Activated T-helper 1 cell treated with anti-CD3 and anti-CD28 coated beads, Interleukin-2, amount 50 U/mL, for 16 hours (primary cell): ENCODE measurements at places on chromosomes 1 and 21.

- no peak for DNase-seq
Measured at GRCh38 chr1:43648221-43648847, 1.6 kb upstream of the KDM4A start.

DNA sequence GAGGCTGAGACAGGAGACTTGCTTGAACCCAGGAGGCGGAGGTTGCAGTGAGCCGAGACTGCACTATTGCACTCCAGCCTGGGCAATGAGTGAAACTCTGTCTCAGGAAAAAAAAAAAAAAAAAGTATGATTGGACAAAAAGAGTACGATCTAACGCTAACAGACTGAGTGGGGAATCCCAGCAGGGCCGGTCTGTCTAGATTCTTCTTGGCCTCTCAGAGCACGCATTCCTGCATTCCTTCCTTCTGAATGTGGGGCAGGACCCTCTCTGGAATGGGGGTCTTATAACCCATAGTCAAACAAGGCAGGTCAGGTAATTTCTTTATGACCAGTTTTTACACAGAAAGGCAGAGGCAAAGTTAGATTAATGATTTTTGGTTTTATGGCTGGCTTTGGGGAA, 92.0 kb upstream of the PPM1J start:
- DNase-seq, result no peak

- DNase-seq, result no peak
Measured at GRCh38 chr1:41917835-41918449, 780 bp downstream of the HIVEP3 start.

- DNase-seq, result no peak
Measured at GRCh38 chr1:230498704-230499103, 72.6 kb upstream of the PGBD5 start.

DNA sequence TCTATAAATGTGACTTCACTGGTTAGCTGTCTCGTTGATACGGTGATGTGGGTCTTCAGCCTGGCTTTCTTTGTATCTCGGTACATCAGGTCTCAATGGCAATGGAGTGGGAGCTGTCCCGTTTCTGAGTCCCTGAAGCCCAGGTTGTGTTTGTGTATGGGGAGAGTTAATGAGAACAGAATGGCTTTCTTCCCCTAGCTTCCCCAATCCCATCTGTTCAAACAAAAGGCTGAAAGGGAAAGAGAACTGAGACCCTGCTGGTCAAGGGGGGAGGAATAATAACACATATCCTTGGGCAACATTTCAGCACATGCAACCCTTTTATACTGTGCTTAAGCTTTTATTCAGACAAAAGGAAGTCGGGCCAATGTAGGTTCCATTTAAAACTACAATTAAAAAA, 28.4 kb upstream of the CASQ2 start:
- DNase-seq, result no peak

DNA sequence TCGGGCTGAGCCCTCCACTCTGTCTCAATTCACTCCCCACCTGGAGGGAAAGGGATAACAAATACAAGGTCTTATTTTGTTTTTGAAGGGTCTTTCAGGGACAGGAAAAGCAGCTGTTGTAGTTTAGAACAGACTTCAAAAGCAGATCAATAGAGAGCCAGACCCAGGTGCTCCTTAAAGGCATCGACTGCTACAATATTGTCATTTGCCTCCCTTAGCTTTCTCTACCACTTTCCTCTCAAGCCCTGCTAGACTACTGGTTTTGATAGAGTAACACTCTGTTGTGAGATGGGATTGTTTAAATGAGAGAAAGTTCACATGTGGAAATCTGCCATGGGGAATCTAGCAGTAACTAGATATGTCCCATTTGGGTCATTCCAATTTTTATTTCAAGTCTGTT, 24.0 kb downstream of the RGS7 start:
- DNase-seq, result no peak

- DNase-seq, result no peak
Measured at GRCh38 chr1:204072931-204073836, at the start of gene SOX13. Gene SOX13, plus strand, starts transcription at chr1:204073115. Its CDS starts 39,801 bp downstream, at chr1:204112916.

GRCh38 chr1:183837062-183837461, 32.1 kb downstream of the RGL1 start:
- DNase-seq, result no peak

DNA sequence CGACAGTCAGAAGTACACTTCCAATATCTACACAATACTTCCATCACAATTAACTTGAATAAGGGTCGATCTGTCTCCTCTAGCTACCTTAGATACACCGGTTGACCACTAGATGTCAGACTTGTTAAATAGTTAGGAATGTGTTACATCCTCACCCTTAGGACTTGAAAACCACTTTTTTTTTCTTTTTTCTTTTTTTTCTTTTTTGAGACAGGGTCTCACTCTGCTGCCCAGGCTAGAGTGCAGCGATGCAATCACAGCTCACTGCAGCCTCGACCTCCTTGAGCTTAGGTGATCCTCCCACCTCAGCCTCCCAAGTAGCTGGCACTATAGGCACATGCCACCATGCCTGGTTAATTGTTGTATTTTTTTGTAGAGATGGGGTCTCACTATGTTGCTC, 120.4 kb upstream of the GREM2 start:
- no peak for DNase-seq

- DNase-seq, result no peak
Measured at GRCh38 chr1:113519556-113519955, 129.2 kb downstream of the MAGI3 start.

- no peak for DNase-seq
Measured at GRCh38 chr21:44443291-44443890, 11.9 kb upstream of the LRRC3 start.

DNA sequence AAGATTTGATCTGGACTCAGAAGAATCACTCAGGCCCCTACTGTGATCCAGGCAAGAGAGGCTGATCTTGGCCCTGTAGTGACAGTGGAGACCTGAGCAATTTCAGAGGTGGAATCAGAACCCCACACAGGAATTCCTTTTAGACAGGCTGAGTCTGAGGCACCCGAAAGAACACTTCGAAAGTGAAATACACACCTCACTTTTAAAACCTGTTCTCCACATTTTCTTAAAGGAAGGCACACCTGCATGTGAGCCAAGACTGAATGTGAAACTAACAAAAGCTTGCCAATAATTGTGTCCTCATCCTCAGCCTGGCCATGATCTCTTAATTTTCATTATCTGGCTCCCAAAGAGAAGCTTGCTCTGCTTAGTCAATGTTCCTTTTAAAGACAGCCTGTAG, 32.2 kb downstream of the SIPA1L2 start:
- no peak for DNase-seq

DNA sequence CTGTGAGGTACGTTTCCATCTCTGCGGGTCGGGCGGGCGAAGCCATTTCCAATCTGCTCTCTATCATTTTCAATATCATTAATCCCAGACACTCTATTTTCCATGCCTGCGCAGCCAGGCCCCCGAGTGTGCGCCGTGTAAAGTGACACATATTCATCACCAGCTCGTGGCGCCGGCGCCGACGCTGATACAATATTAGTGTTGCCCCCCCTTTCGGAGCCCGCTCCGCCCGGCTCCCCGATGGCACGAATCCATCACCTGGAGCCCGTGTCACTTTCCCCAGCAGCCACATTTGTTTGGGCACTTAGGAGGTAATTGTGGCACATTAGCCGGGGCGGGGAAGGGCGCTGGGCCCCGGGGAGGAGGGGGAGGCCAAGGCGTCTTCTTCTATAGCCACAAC, 33.7 kb upstream of the DMBX1 start:
- no peak for DNase-seq

DNA sequence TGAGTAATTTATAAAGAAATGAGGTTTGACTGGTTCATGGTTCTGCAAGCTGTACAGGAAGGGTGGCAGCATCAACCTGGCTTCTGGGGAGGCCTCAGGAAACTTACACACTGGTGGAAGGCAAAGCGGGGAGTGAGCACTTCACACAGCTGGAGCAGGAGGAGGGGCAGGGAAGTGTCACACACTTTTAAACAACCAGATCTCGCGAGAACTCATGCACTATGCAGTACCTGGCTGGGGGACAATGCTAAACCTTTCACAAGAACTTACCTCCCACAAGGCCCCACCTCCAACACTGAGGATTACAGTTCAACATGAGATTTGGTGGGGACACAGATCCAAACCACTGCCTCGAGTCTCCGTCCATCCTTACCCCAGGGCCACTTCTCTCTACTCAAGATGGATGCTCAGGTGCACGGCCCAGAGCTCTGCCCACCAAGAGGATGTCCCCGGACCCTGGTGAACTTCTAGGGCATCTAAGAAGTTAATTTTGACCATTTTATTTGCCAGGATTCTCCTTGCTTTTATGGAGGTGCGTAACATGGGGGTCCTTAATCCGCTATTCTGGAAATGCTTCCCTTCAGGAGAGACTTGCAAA, 22.7 kb upstream of the ACTRT2 start:
- no peak for DNase-seq
